ENCODE measurements at places on chromosomes 16 and 17.

GRCh38 chr16:15996432-15997109 is 47.2 kb downstream of the ABCC1 start:
- peak; percentile 68 for DNase-seq

GRCh38 chr16:72210555-72210954 is 38.6 kb upstream of the PMFBP1 start:
- DNase-seq = no peak

DNA sequence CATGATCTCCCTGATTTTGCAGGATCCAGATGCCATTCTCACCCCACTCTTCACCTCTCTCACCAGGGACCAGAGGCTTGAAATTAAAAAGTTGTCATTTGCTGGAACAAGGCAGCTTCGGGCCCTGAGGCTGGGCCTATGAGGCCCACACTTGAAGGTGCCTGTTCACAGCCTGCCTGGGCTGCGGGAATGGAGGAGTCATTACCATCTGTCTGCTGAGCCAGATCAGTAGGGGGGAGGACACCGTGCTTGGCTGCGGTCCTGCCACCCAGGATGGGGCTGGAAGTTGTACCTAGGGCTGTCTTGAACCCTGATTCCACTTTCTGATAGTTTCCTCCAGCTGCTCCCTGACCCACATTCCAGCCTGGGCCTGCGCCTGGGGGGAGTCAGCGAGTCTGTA is 208.3 kb upstream of the N4BP1 start:
- DNase-seq = no peak

DNA sequence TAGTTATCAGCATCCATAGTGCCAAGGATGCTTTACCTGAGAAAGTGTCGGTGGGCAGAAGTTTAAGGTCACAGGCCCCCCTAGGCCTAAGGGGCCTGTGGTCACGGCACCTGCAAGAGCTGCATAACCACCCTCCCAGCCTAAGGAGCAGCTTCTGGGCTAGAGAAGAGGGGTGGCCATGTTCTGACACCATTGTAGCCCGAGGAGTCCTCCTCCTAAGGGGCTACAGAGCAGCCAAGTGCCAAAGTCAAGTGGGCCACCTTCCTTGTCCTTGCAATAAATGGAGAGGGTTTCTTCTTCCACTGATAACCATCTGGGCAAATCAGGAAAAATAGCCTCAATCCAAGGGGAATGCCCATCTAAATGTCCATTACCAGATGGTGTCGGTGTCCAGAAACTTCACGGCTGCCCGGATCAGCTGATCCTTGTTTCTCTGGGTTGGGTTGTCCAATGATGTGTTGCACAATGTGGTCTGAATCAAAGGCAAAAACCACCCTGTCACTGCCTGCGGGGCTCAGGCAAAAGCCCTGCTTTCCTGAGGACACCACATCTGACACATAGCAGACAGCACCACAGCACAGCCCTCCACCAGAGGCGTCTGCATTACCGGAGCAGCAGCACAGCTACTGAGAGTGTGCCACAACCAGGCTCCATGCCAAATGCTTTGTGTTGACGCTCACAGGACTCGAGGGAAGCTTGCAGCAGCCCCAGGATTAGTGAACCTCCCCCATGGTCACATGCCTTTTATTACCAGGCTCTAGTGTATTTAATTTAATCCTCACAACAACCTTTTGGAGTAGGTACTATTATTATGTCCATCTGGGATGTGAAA is 12.8 kb downstream of the ATPAF2 start:
- peak; percentile 80 for DNase-seq

DNA sequence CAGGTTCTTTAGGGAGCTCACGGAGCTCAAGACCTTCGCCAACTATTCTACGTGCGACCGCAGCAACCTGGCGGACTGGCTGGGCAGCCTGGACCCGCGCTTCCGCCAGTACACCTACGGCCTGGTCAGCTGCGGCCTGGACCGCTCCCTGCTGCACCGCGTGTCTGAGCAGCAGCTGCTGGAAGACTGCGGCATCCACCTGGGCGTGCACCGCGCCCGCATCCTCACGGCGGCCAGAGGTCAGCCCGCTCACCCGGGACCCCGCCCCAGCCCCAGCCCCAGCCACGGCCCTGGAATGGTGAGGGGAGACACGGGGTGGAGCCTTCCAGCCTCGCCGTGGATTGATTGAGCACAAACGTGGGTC is 13.5 kb downstream of the SARM1 start:
- DNase-seq = no peak

DNA sequence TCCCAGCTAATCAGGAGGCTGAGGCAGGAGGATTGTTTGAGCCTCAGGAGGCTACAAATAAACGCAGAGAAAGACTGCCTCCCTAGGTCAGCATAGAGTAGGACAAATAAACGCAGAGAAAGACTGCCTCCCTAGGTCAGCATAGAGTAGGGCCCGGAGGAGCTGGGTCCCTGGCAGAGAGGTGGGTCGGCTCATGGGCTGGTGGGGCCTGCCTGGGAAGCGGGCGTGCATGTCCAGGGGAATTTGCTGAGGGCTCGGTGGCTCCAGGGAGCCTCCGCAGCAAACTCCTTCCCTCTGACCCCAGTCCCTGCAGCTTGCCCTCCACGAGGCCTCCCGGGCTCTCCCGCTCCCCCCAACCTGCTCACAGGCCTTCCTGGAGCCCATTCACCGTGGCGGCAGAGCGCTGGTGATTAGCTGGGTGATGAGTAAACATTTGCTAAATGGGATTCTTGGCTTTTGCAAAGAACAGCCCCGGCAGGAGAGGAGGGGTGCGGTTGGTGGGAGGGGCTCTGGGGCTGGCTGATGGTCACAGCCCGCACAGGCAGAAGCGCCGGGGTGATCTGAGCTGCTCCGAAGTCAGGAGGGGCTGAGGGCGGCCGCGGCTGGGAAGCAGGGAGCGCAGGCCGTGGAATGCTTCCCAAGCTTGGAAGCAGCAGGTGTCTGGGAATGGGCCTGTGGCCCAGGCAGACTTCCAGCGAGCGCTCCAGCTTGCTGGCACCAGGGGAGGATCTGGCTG is 93.1 kb downstream of the RTN4RL1 start:
- DNase-seq = peak; percentile 7

DNA sequence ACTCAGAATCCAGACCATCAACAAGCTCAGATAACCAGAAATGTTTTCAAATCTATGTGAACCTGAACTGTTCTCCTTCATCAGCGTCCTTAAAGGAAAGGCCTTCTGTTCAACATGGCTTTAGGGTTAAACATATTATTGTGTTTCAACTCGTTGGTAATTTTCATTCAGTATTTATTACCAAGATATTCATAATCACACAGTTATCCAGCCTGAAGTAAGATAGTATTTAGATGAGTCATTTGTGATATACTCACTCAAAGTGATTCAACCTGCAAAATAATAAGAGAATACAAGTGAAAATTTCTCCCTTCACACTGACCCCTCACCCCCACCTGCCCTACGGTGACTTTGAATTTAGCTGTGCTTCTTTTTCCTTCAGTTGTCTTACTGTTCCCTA is 3.0 kb downstream of the CYLD start:
- no peak for DNase-seq

GRCh38 chr17:67829331-67829730 is 4.0 kb downstream of the BPTF start:
- DNase-seq = no peak

DNA sequence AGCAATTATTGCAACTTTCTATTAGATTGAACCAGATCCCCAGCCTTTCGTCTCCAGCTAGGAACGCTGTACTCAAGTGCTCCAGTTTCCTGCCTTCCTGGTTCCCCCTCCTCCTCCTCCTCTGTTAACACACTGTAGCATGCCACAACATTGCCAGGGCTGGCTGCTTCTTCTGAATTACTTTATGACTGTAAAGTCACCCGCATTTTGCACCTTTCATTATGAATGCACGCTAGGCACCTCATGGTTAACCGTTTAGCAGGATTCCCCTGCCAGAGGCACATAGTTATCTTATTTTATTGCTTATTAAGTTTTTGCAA is 4.5 kb downstream of the ZNF423 start:
- no peak for DNase-seq

- no peak for DNase-seq
Measured at GRCh38 chr17:57603978-57604377, 141.1 kb downstream of the CCDC182 start.

GRCh38 chr16:76885776-76886537 is 305.0 kb upstream of the MON1B start:
- no peak for DNase-seq

GRCh38 chr17:1755827-1756262 is 6.0 kb upstream of the SERPINF1 start:
- no peak for DNase-seq

GRCh38 chr17:2703181-2703580 is 8.4 kb downstream of the CLUH start:
- DNase-seq = no peak

DNA sequence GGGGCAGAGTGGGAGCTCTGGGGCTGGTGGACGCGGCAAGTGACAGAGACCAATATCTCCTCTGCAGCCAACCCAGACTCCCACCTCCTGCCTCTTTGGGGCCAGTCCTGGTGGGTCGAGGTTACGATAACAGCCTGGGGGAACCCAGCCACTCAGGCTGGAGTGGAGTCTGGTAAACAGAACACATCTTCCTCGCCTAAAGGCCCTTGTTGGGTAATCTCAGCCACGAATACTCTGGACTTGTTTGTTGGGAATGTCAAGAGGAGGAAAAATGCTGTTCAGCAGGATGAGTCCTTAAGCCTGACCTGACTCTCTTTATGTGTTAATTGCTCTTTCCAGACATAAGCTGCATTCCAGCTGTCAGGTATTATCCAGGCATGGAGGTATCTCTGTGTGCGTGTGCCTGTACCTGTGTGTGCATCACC is 8.0 kb upstream of the SPNS2 start:
- no peak for DNase-seq

DNA sequence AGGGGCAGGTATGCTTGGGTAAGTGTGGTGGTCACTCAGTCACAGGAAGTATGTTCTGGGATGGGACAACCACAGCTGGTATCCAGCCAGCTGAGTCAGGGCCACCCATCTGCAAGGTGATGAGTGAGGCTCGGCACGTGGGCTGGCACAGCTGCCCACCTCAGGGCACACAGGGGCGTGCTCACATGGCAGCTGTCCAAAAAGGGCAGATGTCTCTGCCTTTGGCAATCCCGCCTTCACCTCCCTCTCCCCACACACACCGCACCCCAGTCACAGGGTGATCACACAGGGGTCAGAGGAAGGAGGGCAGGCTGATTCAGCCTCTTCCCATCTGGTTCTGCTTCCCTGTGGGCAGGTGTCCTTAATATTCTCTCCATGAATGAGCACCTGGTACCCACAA is 85.9 kb upstream of the TOB1 start:
- DNase-seq = no peak

DNA sequence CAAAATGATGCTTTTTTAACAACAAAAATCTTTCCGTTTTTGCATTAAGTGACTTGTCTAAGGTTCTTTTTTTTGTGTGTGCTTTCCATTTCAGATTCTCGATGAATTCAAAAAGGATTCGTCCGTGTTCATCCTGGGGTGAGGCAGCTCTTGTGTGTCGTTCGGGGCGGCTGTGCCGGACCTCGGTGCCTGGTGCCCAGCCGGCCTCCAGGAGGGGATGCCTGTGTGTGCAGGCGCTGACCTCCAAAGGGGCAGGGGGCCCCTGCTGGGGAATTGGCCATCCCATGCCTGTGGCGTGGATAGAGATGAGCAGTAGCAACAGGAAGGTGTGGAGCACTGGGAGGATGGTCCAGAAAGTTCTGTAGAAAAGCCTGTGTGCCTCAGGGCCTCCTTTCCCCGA is 101.7 kb downstream of the PLCG2 start:
- no peak for DNase-seq

Measured in fibroblast of upper back skin (primary cell).